ENCODE measurements at places on chromosomes 2 and 18. TPM values are rescaled to one million over a fixed set of nuclear protein-coding genes. Genes with fewer than 3 reads are reported as not detected.

- DNase-seq, result peak; percentile 63
Observed at GRCh38 chr2:88669482-88670214, 21.8 kb upstream of the RPIA start.

DNA sequence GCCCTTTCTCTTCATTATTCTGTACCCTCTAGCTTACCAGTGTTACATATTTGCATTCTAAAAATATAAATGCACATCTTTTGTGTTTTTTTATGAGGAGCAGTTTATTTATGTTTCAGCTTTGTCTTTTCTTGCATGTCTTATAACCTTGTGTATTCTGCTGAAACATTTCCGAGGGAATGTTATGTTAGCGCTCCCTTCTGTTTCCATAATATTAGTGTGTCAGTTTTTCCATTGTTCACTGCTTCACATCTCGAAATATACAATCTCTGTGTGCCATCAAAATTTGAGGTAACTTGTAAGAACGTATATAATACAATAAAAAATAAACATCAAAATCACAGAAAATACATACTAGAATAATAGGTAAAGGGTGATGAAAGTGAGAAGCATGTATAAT lies 153.3 kb downstream of the PKP4 start:
- no peak for DNase-seq

GRCh38 chr2:180656455-180656847 lies 324.0 kb upstream of the UBE2E3 start:
- DNase-seq, result peak; percentile 37

- DNase-seq, result no peak
Observed at GRCh38 chr2:131010566-131010965, 82.7 kb downstream of the FAM168B start.

GRCh38 chr2:70047451-70047850 lies 39.8 kb upstream of the PCBP1 start:
- DNase-seq, result no peak

- DNase-seq, result no peak
Observed at GRCh38 chr2:206328974-206329373, 54.5 kb downstream of the ZDBF2 start.

- no peak for DNase-seq
Observed at GRCh38 chr2:225472161-225472560, 72.7 kb downstream of the NYAP2 start.

DNA sequence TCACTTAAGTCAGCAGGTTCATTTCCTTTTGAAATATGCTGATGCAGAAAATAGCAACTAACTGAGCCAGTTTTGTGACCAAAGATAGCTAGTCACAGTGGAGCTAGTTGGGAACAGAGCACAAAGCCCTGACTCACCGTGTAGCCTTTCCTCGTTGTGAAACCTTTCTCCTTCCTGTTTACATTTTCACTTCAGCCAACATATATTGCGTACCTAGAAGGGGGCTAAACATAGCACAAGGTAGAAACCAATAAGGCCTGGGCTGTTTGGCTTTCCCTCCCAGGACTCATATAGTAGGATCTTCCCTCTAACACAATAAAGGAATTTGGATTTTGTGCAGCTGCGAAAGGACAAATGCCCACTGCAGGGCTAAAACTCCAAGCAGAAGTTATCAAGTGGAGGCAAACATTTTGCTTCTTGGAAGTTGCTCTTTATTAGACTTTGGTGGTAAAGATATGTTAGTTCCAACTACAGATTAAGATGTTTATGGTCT lies 24.5 kb upstream of the LPIN2 start:
- peak; percentile 76 for DNase-seq

GRCh38 chr2:240170354-240170735 lies 29.9 kb upstream of the OTOS start:
- peak; percentile 32 for DNase-seq

- DNase-seq, result no peak
Observed at GRCh38 chr18:35055726-35056125, 14.5 kb downstream of the MAPRE2 start.

- peak; percentile 11 for DNase-seq
Observed at GRCh38 chr18:51897884-51898283, 442.1 kb upstream of the DCC start.

DNA sequence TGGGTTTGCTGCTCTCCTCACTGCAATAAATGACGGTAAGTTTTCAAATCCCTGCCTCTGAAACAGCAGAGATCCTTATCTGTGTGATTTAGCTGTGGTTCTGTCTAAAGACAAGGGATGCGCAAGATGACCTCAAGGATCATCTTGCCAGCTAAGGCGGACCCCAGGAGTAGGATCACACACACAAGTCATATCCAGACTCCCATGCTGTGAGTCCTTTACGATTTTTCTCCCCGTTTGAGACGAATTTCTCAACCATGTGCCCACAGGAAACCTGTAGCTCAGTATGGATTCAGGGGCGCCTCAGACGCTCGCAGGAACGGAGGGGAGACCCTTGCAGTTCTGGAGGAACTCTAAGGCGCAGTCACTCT lies 11.1 kb upstream of the DCTN1 start:
- DNase-seq, result peak; percentile 36

- DNase-seq, result no peak
Observed at GRCh38 chr2:6254441-6254840, 562.3 kb downstream of the SOX11 start.

GRCh38 chr2:45241061-45241561 lies 231.9 kb upstream of the SIX2 start:
- DNase-seq, result no peak

- DNase-seq, result peak; percentile 29
Observed at GRCh38 chr18:31657823-31658669, 26.3 kb downstream of the B4GALT6 start.

DNA sequence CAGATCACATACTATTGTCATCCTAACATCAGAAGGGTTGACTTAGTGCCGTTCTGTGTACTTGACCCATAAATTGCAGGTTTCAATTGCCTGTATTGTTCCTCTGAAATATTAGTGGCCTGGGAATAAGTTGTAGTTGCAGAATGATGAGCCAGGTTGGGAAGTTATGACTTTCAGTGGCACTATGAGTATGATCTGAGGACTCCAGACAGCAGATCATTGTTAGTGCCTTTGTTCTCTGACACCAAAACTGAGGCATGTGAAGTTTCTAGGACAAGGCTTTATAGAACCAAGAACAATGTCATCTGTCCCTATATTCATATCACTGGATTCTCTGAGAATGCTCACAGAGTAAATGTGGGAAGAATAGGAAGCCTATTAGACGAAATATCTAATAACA lies 403.7 kb downstream of the STK39 start:
- DNase-seq, result no peak

DNA sequence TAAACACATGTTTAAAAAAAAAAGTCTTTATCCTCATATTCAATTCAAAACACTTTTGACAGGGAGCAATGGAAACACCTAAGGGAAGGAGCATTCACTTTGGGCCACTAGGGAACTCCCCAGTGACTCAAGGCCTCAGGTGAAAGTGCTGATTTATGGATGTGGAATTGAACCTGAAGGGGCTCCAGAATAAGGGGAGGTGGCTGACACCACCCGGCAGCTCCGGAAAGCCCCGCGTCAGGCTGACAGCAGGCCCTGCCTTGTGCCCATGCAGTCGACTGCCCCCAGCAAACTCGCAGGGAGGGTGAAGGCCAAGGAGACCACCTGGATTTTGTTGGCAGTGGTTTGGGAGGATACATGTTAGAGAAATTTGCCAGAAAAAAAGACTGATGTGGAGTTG lies 275.3 kb upstream of the NCKAP5 start:
- DNase-seq, result no peak

DNA sequence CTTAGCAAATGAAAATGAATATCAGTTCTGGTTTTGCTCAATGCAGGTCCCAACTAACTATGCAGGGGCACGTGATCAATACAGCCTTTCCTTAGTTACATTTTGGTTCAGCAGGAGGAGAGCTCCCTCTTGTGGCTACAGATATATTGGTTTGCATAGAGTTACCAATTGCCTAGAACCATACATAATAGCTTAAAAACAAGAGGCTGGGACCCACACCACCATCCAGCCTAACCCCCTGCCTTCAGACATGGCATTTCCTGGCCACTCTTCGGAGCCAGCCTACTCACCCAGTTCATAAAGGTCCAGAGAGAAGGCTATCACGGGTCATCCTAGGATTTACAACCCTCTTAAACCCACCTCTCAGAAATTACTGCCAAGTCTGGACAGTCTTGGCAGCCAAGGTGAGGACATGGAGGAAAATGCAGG lies 10.5 kb downstream of the CCDC93 start:
- peak; percentile 90 for DNase-seq

DNA sequence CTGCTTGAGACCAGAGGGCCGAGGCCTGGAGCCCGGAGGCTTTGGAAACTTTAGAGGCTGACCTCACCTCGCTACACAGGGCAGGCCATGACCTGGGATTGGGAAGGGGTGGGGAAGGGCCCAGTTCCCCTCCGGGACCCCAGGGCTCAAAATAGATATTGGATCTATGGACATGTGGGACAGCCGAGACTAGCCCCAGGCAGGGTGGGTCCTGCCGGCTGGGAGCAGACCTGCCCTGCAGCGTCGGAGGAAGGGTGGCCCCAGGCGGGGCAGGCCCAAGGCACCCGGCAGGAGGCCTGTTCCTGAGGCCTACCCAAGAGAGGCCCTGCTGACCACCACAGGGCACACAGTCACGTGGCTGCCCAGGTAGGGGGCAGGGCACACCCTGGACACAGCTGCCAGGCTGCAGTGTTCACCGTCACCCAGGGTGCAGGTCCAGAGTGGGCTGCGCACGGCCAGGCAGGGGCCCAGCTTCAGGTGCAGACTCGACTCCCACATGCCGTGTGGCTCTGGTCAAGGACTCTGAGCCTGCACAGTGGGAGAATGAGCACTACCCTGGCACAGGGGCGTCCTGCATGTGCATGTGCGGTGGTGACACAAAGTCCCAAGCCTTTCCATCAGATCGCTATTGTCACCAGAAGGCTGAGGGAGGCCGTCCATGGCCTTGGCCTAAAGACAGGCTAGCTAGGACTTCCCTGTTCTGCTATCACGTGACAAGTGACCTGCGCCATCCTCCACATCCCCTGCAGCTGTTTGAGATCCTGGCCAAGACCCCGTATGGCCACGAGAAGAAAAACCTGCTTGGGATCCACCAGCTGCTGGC lies 13.2 kb downstream of the ANO7 start:
- DNase-seq, result no peak

DNA sequence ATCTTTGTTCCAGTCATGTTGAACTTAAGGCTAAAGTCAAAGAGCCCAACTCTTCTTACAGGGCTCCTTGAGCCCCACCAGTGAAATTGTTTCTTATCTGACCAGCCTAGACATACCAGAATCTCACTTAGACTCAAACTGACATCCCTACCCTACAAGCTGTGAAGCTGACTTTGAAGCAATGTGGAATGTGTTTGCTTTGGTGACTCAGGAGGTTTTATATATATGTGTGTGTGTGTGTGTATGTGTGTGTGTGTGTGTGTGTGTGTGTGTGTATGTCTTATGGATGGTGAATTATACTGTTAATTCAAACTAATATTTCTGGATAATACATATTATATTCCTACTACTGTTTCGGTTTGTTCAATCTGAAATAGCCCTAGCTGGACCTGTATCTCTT lies 67.3 kb downstream of the CAMKMT start:
- DNase-seq, result no peak

- peak; percentile 18 for DNase-seq
Observed at GRCh38 chr2:151437630-151438029, 27.9 kb downstream of the RIF1 start.

- no peak for DNase-seq
Observed at GRCh38 chr2:171247741-171248662, 87.3 kb upstream of the TLK1 start.

DNA sequence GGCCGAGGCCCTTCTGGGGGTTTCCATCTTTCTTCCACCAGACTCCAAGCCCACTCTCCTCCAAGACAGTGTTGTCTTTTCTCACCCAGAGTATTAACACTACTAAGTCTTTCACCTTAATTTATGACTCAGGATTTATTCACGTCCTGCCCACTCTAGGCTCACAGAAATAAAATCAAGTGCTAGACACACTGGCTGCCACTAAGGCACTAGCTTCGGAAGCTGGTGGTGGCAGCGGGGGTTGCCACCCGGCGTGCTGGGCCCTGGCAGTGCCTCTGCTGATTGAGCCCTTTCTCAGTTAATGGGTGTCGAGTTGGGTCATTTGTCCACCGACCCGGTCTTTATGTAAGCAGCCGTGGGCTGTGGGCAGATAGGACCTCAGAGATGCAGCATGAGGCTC lies 93.6 kb upstream of the FZD5 start:
- no peak for DNase-seq

- no peak for DNase-seq
Observed at GRCh38 chr2:150572961-150573395, 85.5 kb upstream of the RND3 start.

DNA sequence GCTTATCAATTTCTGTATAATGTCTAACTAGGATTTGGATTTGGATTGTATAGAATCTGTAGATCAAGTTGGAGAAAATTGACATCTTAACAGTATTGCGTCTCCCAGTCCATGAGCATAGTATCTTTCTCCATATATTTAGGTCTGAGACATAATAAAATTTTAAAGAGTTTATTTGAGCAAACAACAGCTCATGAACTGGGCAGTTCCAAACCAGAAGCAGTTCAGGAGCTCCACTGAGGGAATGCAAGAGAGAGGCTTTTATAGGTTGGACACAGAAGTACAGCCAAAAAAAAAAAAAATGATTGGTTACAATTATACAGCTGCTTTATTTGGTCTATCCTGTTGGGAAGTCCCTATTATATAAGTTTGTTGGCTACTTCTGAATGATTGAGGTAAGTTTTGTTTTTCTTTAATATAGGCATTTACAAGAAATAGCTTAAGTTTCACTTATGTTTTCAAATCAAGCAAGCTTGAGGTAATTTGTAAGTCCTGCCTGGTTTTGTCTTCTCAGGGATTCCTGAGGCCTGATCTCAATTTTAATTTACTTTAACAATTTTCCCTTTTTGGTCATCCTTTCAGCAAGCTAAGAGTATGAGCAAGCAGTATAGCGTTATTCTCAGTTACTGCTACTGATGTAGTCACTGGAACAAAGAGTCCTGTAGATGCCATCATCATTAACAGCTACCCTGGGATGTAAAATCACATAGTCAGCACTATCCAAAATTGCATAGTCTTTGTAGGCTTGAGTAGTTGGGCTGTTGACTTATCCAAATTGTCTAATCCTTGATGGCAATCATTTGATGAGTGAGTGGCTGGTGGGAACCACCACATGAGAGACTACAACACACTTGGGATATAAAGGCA lies 27.5 kb upstream of the RUFY4 start:
- DNase-seq, result no peak

GRCh38 chr18:57444301-57444759 lies 9.2 kb downstream of the ONECUT2 start:
- DNase-seq, result no peak

OXER1 gene
- polyA plus RNA-seq, result 7.5 TPM

SERPINB12 gene
- not detected for polyA plus RNA-seq

SAG gene
- polyA plus RNA-seq, result not detected

CAB39 gene
- polyA plus RNA-seq, result 37.2 TPM

KRTCAP3 gene
- polyA plus RNA-seq, result 23.3 TPM

SNRNP27 gene
- 66.3 TPM for polyA plus RNA-seq

CAPN14 gene
- 0.06 TPM for polyA plus RNA-seq

TCF23 gene
- not detected for polyA plus RNA-seq

XRCC5 gene
- 157 TPM for polyA plus RNA-seq

CDK5R2 gene
- polyA plus RNA-seq, result not detected

RABL2A gene
- polyA plus RNA-seq, result 15.4 TPM

ADRA2B gene
- polyA plus RNA-seq, result not detected

ANKAR gene
- polyA plus RNA-seq, result 4.6 TPM

ZNF142 gene
- polyA plus RNA-seq, result 7.7 TPM

FNDC4 gene
- polyA plus RNA-seq, result 21.4 TPM

STPG4 gene
- not detected for polyA plus RNA-seq

ELOA2 gene
- not detected for polyA plus RNA-seq

CFLAR gene
- 46.0 TPM for polyA plus RNA-seq
